ENCODE measurements at places on chromosomes 1 and 21. TPM values are rescaled to one million over a fixed set of nuclear protein-coding genes. Genes with fewer than 3 reads are reported as not detected.

DNA sequence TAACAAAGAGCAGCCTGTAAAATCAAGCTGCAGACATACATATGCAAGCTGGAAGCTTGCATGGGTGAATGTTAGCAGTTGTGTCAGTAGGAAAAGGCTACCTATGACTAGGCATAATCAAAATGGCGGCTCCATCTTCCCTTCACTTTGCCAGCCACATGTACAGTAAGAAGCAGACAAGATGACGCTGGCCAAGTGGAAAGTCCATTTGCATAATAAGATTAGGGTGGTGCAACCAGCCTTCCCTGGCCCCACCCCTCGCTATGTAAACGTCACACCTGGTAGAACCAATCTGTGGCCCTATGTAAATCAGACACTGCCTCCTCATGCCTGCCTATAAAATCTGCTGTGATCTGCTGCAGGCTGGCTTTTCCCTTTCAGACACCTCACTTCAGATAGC lies 171.9 kb upstream of the USP25 start:
- no peak for DNase-seq
- no peaks in the 10 kb centered on the region for H3K4me1 ChIP-seq
- H3K36me3 ChIP-seq: no peaks in the 10 kb centered on the region

GRCh38 chr1:21677168-21677567 lies 8.0 kb upstream of the RAP1GAP start:
- H3K36me3 ChIP-seq: peaks cover 9% of the 10 kb centered on the region
- no peak overlapping the region for H3K27ac ChIP-seq
- H3K4me3 ChIP-seq: no peak overlapping the region
- DNase-seq: no peak

GRCh38 chr1:67390041-67390887 lies 39.9 kb downstream of the SERBP1 start:
- no peak overlapping the region for H3K4me3 ChIP-seq
- DNase-seq: no peak
- no peaks in the 10 kb centered on the region for H3K36me3 ChIP-seq

FMO2 gene
- 8.8 TPM for total RNA-seq

- H3K4me3 ChIP-seq: no peak overlapping the region
- no peaks in the 10 kb centered on the region for H3K4me1 ChIP-seq
- H3K36me3 ChIP-seq: no peaks in the 10 kb centered on the region
- no peak overlapping the region for H3K27ac ChIP-seq
- no peak for DNase-seq
Observed at GRCh38 chr1:20320704-20321103, 30.0 kb downstream of the VWA5B1 start.

NID1 gene
- 28.2 TPM for total RNA-seq

GRCh38 chr1:194394676-194395075 lies 1208.3 kb upstream of the B3GALT2 start:
- no peak overlapping the region for H3K27ac ChIP-seq
- H3K36me3 ChIP-seq: no peaks in the 10 kb centered on the region
- no peaks in the 10 kb centered on the region for H3K27me3 ChIP-seq
- DNase-seq: no peak

HSD3B1 gene
- not detected for total RNA-seq

DNA sequence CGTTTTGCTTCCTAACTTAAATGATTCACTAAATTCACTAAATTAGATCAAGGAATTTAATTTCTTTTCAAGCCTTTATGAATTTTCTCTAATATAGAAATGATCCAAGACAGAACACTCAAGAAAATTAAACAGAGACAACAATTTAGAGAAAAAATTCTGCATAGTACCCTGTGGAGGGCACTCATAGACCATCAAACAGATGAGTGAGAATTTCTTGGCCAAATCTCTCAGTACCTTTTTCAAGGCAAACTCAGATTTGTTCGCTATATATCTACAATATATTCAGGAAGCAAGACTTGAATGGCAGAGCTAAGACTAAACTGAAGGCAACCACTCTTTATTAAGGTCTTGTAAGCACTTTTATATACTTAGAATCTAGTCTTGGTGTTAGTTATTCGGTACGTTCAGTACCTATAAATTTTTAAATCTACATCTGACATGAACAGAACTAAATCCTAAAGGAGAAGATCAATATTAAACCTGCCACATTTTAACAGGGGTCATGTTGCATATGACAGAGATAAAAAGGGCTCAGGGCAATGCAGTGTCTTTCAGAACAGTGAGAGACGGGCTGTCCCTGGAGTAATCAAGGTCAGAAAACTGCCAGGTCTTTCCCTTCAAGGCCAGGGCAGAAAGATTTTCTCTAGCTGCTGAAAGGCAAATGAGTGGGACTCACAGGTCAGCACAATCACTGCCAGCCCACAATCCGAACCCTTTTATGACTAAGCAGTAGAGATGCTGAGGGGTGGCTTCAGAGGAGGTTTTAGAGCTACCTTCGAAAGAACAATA lies 118.8 kb upstream of the TMPRSS15 start:
- no peak overlapping the region for H3K27ac ChIP-seq
- no peaks in the 10 kb centered on the region for H3K36me3 ChIP-seq
- H3K27me3 ChIP-seq: no peaks in the 10 kb centered on the region
- no peaks in the 10 kb centered on the region for H3K4me1 ChIP-seq
- DNase-seq: no peak

GRCh38 chr1:228082918-228083870 lies 686 bp downstream of the ARF1 start:
- no peaks in the 10 kb centered on the region for H3K36me3 ChIP-seq
- H3K4me3 ChIP-seq: peak overlapping the region; percentile 86
- no peaks in the 10 kb centered on the region for H3K27me3 ChIP-seq
- peak overlapping the region; percentile 99 for H3K27ac ChIP-seq

GRCh38 chr1:164912290-164912689 lies 353.3 kb downstream of the PBX1 start:
- no peak for DNase-seq
- no peak overlapping the region for H3K27ac ChIP-seq
- no peaks in the 10 kb centered on the region for H3K36me3 ChIP-seq
- no peaks in the 10 kb centered on the region for H3K27me3 ChIP-seq

GRCh38 chr1:46535063-46535462 lies 16.4 kb downstream of the KNCN start:
- no peaks in the 10 kb centered on the region for H3K27me3 ChIP-seq
- no peak overlapping the region for H3K4me3 ChIP-seq
- no peak overlapping the region for H3K27ac ChIP-seq
- H3K36me3 ChIP-seq: no peaks in the 10 kb centered on the region
- peak; percentile 50 for DNase-seq

DNA sequence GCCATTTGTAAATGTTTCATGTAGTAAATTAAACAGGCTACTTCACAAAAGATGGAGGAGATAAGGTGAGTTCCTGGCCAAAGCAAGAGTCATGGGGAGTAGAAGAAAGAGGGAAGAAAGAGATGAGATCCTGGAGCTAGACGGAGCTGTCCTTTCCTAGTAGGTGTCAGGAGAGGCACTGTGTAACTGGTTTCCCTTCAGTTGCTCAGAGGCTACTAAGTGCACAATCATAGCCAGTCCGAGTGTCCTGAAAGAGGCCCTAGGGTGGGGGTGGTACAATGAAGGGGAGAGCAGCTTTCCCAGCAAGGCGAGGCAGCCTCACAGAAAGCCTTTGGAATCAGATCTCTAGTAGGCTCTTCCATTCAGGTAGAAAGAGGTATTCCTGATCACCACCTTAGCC lies 390.9 kb downstream of the KCNH1 start:
- no peak overlapping the region for H3K27ac ChIP-seq
- no peak overlapping the region for H3K4me3 ChIP-seq
- no peak for DNase-seq
- H3K4me1 ChIP-seq: no peaks in the 10 kb centered on the region

IVL gene
- not detected for total RNA-seq

DNA sequence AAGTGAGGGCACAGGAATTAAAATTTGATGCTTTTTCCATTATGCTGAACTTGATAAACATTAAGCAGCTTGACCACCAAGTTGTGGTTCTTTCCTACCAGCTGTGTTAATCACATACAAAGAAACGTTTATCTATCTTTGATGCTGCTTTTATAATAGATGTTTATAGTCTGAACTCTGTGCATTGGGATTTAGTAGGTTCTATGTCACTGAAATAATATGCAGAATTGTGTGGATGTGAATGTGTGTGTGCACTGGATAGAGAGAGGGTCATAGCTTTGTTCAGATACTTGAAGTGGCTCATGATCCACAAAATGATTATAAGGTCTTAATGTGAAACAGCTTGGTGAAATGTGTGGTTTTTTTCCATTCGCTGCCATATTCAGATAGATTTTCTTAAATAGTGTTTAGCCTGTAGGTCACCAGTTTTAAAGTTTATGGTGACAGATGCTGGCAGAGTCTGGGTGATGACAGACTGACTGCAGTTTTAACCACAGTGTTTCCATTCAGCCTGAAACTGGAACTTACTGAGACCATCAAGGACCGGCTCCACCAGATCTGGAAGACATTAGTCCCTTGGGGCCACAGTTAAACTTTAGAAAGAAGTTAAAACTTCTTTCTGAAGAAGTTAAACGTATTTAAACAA lies 10.2 kb downstream of the DDI2 start:
- DNase-seq: no peak
- H3K36me3 ChIP-seq: peaks cover 9% of the 10 kb centered on the region
- H3K27me3 ChIP-seq: no peaks in the 10 kb centered on the region

DNA sequence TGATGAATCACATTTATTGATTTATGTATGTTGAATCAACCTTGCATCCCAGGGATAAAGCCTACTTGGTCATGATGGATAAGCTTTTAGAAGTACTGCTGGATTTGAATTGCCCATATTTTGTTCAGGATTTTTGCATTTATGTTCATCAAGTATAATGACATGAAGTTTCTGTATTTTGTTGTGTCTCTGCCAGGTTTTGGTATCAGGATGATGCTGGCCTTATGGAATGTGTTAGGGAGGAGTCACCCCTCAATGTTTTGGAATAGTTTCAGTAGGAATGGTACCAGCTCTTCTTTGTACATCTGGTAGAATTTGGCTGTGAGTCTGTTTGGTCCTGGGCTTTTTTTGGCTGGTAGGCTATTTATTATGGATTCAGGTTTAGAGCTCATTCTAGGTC lies 1643.1 kb upstream of the B3GALT2 start:
- no peaks in the 10 kb centered on the region for H3K4me1 ChIP-seq
- no peaks in the 10 kb centered on the region for H3K36me3 ChIP-seq
- no peak for DNase-seq

WDTC1 gene
- 23.4 TPM for total RNA-seq

TRABD2B gene
- 3.2 TPM for total RNA-seq

PSMD4 gene
- total RNA-seq: 64.3 TPM

DNA sequence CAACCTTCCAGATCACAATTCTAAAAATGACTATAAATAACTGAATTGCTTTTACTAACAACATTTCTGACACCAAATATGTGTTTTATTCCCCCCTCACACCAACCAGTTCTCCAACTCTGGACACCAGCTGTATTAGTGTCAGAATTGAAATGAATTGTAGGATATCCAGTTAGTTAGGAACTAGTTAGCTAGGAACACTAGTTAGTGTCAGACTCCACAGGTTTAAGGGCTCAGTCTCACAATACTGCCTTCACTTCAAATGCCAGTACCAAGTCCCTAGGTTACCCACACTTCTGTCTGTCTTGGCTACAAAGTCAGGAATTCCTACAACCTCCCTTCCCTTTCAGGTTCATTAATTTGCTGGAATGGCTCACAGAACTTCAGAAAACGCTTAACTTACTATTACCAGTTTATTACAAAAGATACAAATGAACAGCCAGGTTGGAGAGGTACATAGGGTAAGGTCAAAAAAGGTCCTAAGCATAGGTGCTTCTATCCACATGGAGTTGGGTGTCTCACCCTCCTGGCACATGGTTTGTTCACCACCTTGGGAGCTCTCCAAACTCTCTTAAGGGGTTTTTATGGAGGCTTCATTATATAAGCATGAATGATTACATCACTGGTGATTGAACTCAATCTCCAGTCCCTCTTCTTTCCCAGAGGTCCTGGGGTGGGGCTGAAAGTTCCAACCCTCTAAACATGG lies 4.2 kb downstream of the STXBP3 start:
- H3K27ac ChIP-seq: no peak overlapping the region
- no peaks in the 10 kb centered on the region for H3K27me3 ChIP-seq
- DNase-seq: no peak
- peaks cover 14% of the 10 kb centered on the region for H3K4me1 ChIP-seq
- H3K36me3 ChIP-seq: peaks cover 5% of the 10 kb centered on the region

PRKCZ gene
- total RNA-seq: 15.7 TPM

- no peaks in the 10 kb centered on the region for H3K36me3 ChIP-seq
- H3K27ac ChIP-seq: no peak overlapping the region
- no peaks in the 10 kb centered on the region for H3K27me3 ChIP-seq
- H3K4me3 ChIP-seq: no peak overlapping the region
Observed at GRCh38 chr1:160374306-160375110, 7.6 kb downstream of the NHLH1 start.

DNA sequence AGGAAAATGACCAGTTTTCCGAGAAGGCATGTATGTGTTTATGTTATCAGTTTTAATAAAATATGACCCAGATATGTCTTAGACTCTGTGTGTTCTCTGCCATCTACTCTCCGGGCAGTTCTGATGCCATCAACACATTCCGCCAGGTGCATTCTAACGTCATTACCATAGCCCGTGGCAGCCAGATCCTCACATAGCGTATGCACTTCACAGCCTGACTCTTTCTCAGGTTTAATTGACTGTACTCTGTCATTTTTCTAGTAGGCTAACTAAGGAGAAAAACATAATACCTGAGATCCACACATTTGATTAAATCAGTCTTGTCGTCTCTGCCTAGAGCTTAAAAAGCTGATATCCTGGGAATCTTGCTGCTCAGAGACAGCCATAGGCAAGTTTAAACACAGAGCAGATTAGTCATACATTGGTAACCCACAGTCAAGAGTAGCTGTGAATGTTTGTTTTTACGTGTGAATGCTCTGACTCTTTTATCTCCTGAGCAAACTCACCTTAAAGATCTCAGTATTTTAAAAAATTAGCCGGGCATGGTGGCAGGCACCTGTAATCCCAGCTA lies 175.9 kb downstream of the GREM2 start:
- H3K4me1 ChIP-seq: no peaks in the 10 kb centered on the region
- no peaks in the 10 kb centered on the region for H3K36me3 ChIP-seq
- no peak for DNase-seq
- no peak overlapping the region for H3K4me3 ChIP-seq

- no peak overlapping the region for H3K27ac ChIP-seq
- peaks cover 12% of the 10 kb centered on the region for H3K4me1 ChIP-seq
- no peaks in the 10 kb centered on the region for H3K36me3 ChIP-seq
- DNase-seq: no peak
- H3K4me3 ChIP-seq: no peak overlapping the region
Observed at GRCh38 chr1:246617768-246618167, 51.5 kb downstream of the CNST start.

NUDT4B gene
- not detected for total RNA-seq

PLXNA2 gene
- 63.9 TPM for total RNA-seq
